IPS DF 6.9 (cell line): ENCODE measurements at places on chromosomes 16 and 17.

- peaks cover 25% of the 10 kb centered on the region for H3K27me3 ChIP-seq
- no peak overlapping the region for H3K27ac ChIP-seq
- DNase-seq = no peak
- H3K36me3 ChIP-seq = peaks cover 3% of the 10 kb centered on the region; the same call in 1 of the 2 replicates
Measured at GRCh38 chr17:46770818-46771560, 47.5 kb downstream of the WNT3 start.

- no peaks in the 10 kb centered on the region for H3K27me3 ChIP-seq
- DNase-seq = no peak
- H3K27ac ChIP-seq = no peak overlapping the region
- H3K36me3 ChIP-seq = no peaks in the 10 kb centered on the region
- no peak overlapping the region for H3K4me3 ChIP-seq
Measured at GRCh38 chr16:59148769-59149155, 414.6 kb upstream of the GOT2 start.

- H3K36me3 ChIP-seq = no peaks in the 10 kb centered on the region; the same call in 1 of the 2 replicates
- no peak overlapping the region for H3K4me3 ChIP-seq
- DNase-seq = no peak
- H3K27me3 ChIP-seq = no peaks in the 10 kb centered on the region
- H3K4me1 ChIP-seq = peaks cover 8% of the 10 kb centered on the region
- no peak overlapping the region for H3K27ac ChIP-seq
Measured at GRCh38 chr17:57892820-57893595, 43.2 kb upstream of the MRPS23 start.

DNA sequence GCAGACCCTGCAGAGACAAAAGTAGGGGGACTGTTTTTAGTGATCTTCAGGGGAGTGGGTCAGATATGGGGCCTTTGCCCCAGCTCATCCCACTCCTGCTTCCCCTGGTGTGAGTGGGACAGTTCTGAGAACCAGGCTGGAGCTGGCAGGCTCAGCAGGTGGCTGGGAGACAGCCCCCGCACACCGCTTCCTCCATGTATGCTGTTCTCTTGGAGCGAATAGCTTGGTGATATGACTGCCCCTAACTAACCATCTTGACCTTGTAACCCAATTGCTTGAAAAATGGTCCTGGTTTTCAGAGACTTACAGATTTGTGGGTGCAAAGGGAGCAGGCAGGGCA, 61.5 kb downstream of the PRMT7 start:
- H3K4me3 ChIP-seq = no peak overlapping the region
- DNase-seq = no peak
- no peaks in the 10 kb centered on the region for H3K27me3 ChIP-seq
- H3K4me1 ChIP-seq = no peaks in the 10 kb centered on the region; the same call in 1 of the 2 replicates
- no peaks in the 10 kb centered on the region for H3K36me3 ChIP-seq

GRCh38 chr16:75262104-75262799, 10.8 kb upstream of the BCAR1 start:
- H3K36me3 ChIP-seq = peaks cover 6% of the 10 kb centered on the region; the same call in 1 of the 2 replicates
- H3K27me3 ChIP-seq = no peaks in the 10 kb centered on the region
- no peak overlapping the region for H3K27ac ChIP-seq
- no peak overlapping the region for H3K4me3 ChIP-seq

- no peak overlapping the region for H3K27ac ChIP-seq
- H3K27me3 ChIP-seq = no peaks in the 10 kb centered on the region
Measured at GRCh38 chr16:29687755-29688154, 8.8 kb downstream of the QPRT start.

DNA sequence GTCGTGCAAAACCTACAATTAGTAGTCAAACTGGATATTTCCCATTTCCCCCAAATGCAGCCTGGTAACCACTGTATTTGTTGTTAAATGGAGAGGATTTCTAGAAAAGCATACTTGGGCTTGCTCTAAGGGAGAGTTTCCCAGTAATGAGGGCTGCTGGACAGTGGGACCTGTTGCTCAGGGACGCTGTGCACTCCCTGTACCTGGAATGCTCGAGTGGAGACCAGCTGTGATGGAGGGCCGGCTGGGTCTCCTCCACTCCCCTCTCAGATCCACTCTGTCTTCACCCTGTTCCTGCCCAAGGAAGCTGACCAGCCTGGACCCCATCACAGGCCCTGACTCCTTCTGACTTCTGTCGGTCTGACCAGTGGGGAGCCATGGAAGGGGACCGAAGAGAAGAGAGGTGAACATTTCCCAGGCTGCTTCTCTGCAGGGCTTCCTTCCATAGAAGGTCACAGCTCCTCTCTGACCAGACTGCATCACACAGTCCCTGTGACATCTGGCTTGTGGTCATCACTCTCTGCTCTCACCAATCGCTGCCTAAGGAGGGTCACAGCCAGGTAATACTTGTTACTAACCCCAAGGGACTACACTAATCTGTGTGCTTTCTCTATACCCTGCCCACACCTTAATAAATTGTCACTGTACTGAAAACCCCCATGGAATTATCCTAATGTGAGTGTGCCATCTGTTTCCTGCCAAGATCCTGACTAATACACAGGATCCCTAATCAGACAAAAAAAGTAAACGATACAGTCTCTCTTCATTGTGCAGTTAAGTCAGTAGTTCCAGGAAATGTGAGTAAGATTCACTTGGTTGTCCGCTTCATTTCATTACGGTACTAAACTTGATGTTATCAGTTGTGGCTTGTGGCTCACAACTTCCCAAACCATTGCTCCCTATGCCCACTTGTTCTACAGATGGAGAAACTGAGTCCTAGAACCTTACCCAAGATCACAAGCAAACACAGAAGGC, 102.4 kb downstream of the CCT6B start:
- no peak overlapping the region for H3K4me3 ChIP-seq
- H3K27me3 ChIP-seq = no peaks in the 10 kb centered on the region
- no peaks in the 10 kb centered on the region for H3K36me3 ChIP-seq
- DNase-seq = no peak

- H3K4me1 ChIP-seq = peaks cover 4% of the 10 kb centered on the region; the same call in 1 of the 2 replicates
- no peak for DNase-seq
- no peaks in the 10 kb centered on the region for H3K36me3 ChIP-seq
- no peak overlapping the region for H3K27ac ChIP-seq
- no peak overlapping the region for H3K4me3 ChIP-seq
- no peaks in the 10 kb centered on the region for H3K27me3 ChIP-seq
Measured at GRCh38 chr16:77540646-77541045, 105.8 kb upstream of the ADAMTS18 start.

DNA sequence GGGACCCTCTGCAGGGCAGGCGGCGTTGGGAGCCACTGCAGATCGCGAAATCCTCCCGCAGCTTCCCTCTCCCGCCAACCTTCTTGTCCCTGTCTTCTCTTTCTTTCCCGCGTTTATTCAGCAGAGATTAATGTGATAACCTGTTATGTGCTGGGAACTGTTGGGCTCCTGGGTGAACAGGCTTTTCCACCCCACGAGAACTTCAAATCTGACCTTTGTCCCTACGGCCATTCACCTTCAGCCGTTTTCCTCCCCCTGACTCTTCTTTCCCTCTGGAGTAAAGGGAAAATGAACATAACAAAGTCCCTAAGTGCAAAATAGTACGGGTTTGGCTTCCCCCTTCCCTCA, 15.2 kb upstream of the KPNA2 start:
- no peak overlapping the region for H3K27ac ChIP-seq
- DNase-seq = no peak
- H3K36me3 ChIP-seq = no peaks in the 10 kb centered on the region
- H3K27me3 ChIP-seq = no peaks in the 10 kb centered on the region
- H3K4me3 ChIP-seq = peak overlapping the region; percentile 54; the same call in 1 of the 2 replicates
- no peaks in the 10 kb centered on the region for H3K4me1 ChIP-seq

- DNase-seq = no peak
- H3K4me3 ChIP-seq = no peak overlapping the region
- no peak overlapping the region for H3K27ac ChIP-seq
Measured at GRCh38 chr16:10282367-10282766, 100.1 kb upstream of the GRIN2A start.

DNA sequence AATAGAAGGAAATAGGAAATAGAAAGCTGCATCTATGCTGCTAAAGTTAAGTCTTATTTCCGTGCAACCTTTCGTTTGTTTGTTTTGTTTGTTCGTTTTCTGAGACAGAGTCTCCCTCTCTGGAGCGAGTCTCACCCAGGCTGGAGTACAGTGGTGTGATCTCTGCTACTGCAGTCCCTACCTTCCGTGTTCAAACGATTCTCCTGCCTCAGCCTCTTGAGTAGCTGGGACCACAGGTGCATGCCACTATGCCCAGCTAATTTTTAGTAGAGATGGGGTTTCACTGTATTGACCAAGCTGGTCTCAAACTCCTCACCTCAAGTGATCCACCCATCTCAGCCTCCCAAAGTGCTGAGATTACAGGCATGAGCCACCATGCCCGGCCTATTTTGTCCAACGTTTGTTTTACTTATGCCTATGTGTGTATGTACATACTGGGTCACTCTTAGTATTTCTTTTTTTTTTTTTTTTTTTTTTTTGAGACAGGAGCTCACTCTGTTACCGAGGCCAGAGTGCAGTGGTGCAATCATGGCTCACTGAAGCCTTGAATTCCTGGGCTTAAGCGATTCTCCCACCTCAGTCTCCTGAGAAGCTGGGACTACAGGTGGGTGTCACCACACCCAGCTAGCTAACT, 16.8 kb downstream of the BMERB1 start:
- no peaks in the 10 kb centered on the region for H3K36me3 ChIP-seq
- DNase-seq = no peak
- no peaks in the 10 kb centered on the region for H3K4me1 ChIP-seq
- no peak overlapping the region for H3K27ac ChIP-seq

DNA sequence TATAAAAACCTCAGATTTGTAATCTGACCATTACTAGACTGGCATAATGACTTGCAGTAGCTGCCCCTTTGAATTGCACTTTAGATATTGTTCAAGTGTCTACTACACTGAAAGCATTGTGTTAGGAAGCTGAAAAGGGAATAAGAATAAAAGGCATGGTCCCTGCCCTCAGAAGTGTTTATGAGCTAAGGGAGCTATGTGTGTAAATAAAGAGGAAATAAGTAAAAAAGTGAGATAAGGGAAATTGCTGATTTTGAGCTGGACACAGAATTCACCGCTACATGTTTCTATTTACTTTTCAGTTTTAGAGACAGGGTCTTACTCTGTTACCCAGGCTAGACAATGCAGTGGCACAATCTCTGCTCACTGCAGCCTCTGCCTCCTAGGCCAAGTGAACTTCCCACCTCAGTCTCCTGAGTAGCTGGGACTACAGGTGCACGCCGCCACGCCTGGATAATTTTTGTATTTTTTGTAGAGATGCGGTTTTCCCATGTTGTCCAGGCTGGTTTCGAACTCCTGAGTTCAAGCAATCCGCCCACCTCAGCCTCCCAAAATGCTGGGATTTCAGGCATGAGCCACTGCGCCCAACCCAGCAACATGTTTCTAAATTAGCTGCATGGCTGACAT, 57.0 kb downstream of the GRB2 start:
- H3K36me3 ChIP-seq = no peaks in the 10 kb centered on the region
- no peak overlapping the region for H3K27ac ChIP-seq
- no peak overlapping the region for H3K4me3 ChIP-seq

- peaks cover 2% of the 10 kb centered on the region; the same call in 1 of the 2 replicates for H3K36me3 ChIP-seq
- H3K4me3 ChIP-seq = no peak overlapping the region
- DNase-seq = no peak
Measured at GRCh38 chr17:18136357-18136756, 27.8 kb downstream of the MYO15A start.

DNA sequence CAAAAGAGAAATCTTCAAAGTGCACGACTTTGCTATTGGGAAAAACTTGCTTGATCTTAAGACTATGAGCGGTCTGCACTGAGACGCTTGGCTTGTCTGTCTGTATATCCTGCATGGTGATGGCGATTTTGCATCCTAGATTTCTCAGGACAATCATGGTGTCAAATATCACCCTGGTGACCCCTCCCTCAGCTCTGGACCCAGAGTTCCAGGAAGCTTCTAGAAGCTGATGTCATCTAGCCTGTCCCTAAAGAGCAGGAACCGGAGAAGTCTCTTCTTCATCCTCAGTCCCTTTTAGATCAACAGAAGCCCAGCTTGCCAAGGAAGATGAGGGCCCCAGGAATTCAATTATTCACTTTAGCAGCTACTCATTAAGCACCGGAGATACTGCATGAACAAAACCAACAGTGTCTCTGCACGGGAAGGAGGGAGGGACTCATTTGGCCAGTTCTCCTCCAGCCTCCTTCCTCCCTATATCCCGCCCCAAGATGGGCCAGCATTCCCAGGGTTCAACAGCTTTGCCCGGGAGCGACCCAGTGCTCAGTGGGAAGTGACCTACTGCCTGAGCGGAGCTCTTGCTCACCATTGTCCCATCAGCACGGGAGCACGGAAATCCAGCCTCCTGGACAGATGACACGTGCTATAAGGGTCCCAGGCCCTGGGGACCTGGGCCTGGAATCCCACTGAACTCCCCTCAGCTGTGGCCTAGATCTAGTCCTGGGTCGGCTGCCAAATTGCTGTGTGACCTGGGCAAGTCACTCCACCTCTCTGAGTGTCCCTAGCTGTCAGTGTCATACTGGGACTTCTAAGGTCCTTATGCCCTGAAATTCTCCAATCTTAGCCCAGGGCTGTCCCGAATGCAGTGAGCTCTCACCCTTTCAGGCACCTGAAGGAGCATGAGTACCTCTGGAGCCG, 3.8 kb downstream of the EMP2 start:
- no peaks in the 10 kb centered on the region for H3K36me3 ChIP-seq
- H3K4me3 ChIP-seq = no peak overlapping the region
- H3K4me1 ChIP-seq = peaks cover 14% of the 10 kb centered on the region
- no peaks in the 10 kb centered on the region for H3K27me3 ChIP-seq
- DNase-seq = no peak
- H3K27ac ChIP-seq = no peak overlapping the region

DNA sequence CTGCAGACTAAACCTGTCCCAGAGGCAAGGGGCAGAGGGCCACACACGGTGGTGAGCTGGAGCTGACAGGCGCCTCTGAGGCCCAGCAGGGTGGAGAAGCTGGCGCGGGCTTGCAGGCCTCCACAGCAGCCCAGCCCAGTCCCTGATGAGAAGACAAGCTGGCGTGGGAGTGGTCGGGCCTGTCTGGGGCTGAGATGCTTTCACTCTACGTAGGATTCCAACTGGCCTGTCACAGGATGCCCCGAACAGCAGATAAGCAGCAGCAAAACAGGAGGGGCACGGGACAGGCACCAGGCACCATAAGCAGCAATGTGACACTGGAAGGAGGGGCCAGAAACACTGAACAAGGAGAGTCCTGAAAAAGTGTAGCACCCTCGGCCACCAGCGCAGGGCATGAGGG, 40.1 kb downstream of the PEMT start:
- DNase-seq = no peak
- H3K36me3 ChIP-seq = no peaks in the 10 kb centered on the region
- no peak overlapping the region for H3K4me3 ChIP-seq

GRCh38 chr17:8162233-8162996, at the start of gene VAMP2:
Gene VAMP2, minus strand, starts transcription at chr17:8162948. Its CDS starts 69 bp downstream, at chr17:8162879.
- H3K4me3 ChIP-seq = peak within 1 kb of the TSS; percentile 97
- no peak within 1 kb of the TSS for H3K27ac ChIP-seq
- peaks cover 5% of the 10 kb centered on the region for H3K4me1 ChIP-seq
- DNase-seq = no peak
- no peaks in the 10 kb centered on the region for H3K27me3 ChIP-seq

GRCh38 chr17:8847891-8848290, 19.6 kb downstream of the PIK3R6 start:
- DNase-seq = no peak

GRCh38 chr17:18280249-18280648, 19.8 kb downstream of the MIEF2 start:
- H3K27ac ChIP-seq = no peak overlapping the region
- peaks cover 48% of the 10 kb centered on the region for H3K36me3 ChIP-seq
- H3K4me1 ChIP-seq = no peaks in the 10 kb centered on the region
